ENCODE measurements at places on chromosomes 6 and 20. TPM values are rescaled to one million over a fixed set of nuclear protein-coding genes. Genes with fewer than 3 reads are reported as not detected.

DNA sequence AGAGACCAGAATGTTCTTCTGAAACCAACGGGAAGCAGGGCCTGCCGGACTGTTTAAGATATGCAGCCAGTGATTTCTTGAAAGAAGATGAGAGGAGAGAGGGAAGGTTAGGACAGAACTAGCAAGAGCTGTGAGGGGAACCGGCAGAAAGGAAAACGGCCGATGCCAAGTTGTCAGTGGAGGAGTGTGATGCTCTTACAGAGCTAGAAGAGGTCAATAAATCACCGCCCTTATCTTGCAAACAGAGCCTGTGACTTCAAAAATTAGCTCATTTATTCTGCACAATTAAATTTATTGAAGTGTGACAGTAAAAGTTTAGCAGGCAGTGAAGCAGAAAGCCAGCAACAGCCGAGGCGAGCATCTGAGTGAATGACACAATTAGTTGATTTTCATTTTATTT is 509.5 kb upstream of the ID4 start:
- DNase-seq = no peak
- no peak overlapping the region for H3K27ac ChIP-seq
- H3K4me3 ChIP-seq = no peak overlapping the region
- no peaks in the 10 kb centered on the region for H3K36me3 ChIP-seq
- no peaks in the 10 kb centered on the region for H3K27me3 ChIP-seq

DNA sequence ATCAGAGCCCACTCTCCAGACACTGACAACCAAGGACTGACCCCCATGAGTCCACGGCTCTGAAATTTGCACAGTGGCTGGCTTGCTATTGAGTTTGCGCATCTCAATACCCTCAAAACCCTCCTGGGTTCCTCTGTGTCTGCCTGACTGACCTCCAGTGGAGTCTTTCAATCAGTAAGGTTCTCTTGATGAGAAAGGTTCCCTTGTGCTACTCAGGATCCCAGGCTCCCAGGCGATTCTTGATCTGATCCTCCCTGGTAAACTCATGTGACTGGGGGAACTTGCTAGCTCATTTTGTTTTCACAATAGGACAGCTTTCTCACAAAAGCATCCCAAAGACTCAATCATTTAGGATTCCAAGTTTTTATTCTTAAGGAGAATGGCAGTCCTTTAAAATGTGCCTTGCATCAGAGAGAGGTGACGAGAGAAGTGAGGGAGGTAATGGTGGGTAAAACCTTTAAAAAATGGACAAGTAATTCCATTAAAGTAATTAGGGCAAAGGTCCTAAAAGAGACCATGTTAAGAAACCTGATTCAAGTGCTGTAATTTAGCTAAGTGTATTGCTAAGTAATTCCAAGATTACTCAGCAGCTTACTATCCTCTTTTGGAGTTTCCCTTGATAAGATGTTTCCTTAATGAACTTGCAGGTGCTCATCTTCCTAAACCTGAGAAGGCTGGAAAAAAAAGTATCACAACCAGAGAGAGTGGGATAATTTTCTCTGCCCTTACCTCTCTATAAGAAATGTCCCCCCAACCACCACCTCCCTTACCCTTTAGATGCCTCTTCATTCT is 304.7 kb upstream of the SGK1 start:
- H3K36me3 ChIP-seq = no peaks in the 10 kb centered on the region
- DNase-seq = no peak
- H3K27ac ChIP-seq = no peak overlapping the region

GRCh38 chr6:68040312-68040778 is 594.7 kb upstream of the ADGRB3 start:
- peak overlapping the region; percentile 41 for H3K4me3 ChIP-seq
- H3K36me3 ChIP-seq = no peaks in the 10 kb centered on the region
- no peak for DNase-seq
- H3K27me3 ChIP-seq = no peaks in the 10 kb centered on the region
- H3K4me1 ChIP-seq = no peaks in the 10 kb centered on the region

- no peaks in the 10 kb centered on the region for H3K4me1 ChIP-seq
- H3K27me3 ChIP-seq = no peaks in the 10 kb centered on the region
- no peaks in the 10 kb centered on the region for H3K36me3 ChIP-seq
- no peak overlapping the region for H3K27ac ChIP-seq
These were observed 368.8 kb upstream of the SASH1 start for GRCh38 chr6:147973806-147974205.

The SSTR4 gene
- not detected for total RNA-seq

The GGT7 gene
- 26.8 TPM for total RNA-seq

The LTB gene
- total RNA-seq = 488 TPM

The RMND1 gene
- total RNA-seq = 19.8 TPM
